ENCODE measurements at places on chromosomes 6 and 20. TPM values are rescaled to one million over a fixed set of nuclear protein-coding genes. Genes with fewer than 3 reads are reported as not detected.

DNA sequence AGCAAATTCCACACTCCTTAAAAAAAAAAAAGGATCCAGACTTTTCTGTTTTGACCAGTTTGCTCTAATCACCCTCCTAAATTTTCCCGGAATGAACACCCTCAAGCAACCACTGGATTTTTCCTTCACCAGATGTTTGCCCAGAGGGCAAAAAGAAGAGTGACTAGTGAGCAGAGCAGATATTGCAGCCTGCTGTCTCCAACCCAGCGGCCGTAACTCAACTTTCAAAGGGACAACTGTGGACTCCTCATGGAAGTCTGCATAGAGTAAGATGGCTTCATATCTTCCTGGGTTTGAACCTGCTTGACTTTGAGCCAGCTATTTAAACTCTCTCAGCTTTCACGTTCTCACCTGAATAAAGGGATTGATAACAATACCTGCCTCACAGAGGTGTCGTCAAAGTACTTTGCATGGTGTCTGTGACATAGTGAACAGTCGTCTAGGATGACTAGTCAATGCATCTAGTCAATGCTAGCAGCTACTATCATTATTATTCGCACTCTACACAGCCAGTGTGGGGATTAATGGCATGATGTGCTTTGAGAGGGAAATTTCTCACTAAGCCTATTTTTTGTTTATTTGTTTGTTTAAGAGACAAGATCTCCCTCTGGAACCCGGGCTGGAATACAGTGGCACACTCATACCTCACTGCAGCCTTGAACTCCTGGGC lies 92.2 kb upstream of the HIVEP1 start:
- peak overlapping the region; percentile 76 for H3K27ac ChIP-seq
- H3K36me3 ChIP-seq = no peaks in the 10 kb centered on the region

GRCh38 chr20:21508230-21509078 lies 5.4 kb downstream of the NKX2-2 start:
- H3K4me3 ChIP-seq = no peak overlapping the region
- no peaks in the 10 kb centered on the region for H3K4me1 ChIP-seq
- no peak for DNase-seq

GRCh38 chr20:50575865-50576720 lies 65.9 kb downstream of the PTPN1 start:
- H3K4me3 ChIP-seq = no peak overlapping the region
- peaks cover 21% of the 10 kb centered on the region for H3K4me1 ChIP-seq
- H3K36me3 ChIP-seq = peaks cover 87% of the 10 kb centered on the region
- H3K27ac ChIP-seq = no peak overlapping the region
- DNase-seq = peak; percentile 63

LYRM2 gene
- 43.8 TPM for total RNA-seq

WFDC10B gene
- not detected for total RNA-seq

- H3K27me3 ChIP-seq = peaks cover 16% of the 10 kb centered on the region
- no peak for DNase-seq
- H3K4me3 ChIP-seq = no peak overlapping the region
- no peaks in the 10 kb centered on the region for H3K4me1 ChIP-seq
Measured at GRCh38 chr6:169962604-169963469, 211.4 kb downstream of the ERMARD start.

DNA sequence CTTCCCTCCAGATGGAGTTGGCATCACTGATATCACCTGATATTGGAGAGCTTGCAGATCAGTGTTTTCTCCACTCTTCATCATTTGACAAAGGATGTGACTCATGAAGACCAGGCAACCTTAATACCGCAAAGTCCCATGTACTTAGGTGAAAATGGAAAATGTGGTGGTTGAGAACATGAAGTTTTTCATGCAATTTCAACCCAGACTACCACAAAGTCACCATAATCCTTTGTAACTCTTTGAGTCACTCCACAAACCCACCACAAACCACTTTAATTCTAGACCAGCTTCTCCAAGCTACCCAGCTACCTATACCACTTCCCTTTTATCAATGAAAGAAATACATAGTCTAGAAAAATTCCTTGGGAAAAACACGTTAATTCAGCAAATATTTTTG lies 7.1 kb downstream of the NHLRC1 start:
- DNase-seq = no peak
- no peak overlapping the region for H3K27ac ChIP-seq
- no peaks in the 10 kb centered on the region for H3K27me3 ChIP-seq

DNA sequence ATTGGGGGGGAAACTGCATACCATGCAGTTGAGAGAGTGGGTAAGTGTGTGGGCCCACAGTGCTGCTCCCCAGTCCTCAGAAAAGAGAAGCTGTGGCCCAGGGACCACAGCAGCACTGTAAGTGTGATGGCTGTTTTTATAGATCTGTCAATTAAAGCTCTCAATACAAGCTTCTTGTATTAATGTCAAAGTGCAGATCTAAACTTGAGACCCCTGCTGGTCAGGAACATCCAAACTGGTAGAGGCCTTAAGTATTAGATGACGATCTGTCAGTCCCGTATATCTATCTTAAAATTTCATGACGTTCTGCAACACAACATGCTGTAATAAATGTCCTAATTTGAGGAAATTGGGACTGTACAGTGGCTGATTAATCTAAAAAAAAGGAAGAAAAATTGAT lies 74.8 kb downstream of the TULP4 start:
- no peaks in the 10 kb centered on the region for H3K36me3 ChIP-seq
- H3K27me3 ChIP-seq = no peaks in the 10 kb centered on the region
- H3K27ac ChIP-seq = no peak overlapping the region
- peaks cover 8% of the 10 kb centered on the region for H3K4me1 ChIP-seq
- no peak overlapping the region for H3K4me3 ChIP-seq
- DNase-seq = no peak

DNA sequence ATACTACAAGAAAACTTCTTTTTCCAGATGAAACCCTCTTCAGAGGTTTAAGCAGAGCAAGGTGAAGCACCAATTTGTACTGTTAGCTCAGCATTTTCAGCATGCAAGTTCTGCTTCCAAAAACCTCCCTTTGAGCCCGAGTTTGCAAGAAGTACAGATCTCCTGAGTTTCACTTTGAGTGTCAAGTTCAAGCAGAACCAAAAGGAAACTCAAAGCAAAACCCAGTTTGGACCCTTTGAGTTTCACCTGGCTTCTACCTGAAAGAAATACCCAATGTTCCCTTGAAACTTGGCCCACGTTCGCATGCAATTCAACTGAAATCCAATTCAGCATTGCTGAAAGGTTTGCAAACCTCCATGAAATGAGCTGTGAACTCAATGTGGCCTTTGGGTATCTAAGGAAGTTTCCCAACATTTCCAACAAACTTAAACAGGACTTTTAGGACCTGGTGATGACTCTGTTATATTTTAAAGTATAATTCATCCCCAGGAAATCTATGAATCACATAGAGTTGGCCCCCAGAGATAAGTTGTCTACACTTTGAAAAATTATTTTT lies 62.9 kb upstream of the HBS1L start:
- no peak overlapping the region for H3K27ac ChIP-seq
- H3K4me1 ChIP-seq = no peaks in the 10 kb centered on the region
- no peaks in the 10 kb centered on the region for H3K36me3 ChIP-seq
- H3K27me3 ChIP-seq = peaks cover 37% of the 10 kb centered on the region

DNA sequence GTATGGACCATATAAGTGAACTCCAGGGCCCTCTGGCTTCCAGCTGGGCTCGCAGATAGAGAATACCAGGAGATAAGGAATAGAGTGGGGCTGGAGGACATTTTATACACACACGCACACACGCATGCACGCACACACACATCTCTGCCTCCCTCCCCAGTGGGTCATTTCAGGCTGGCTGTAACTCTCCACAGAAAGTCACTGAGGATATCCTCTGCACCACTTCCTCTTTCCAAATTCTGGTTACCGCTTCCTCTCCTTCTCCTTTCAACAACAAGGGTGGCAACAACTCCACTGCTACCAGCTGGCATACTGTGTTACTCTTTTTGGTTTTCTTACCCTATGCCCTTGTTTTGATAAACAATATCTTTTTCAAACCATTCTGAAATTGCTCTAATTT lies 280.2 kb downstream of the COL12A1 start:
- H3K36me3 ChIP-seq = no peaks in the 10 kb centered on the region
- DNase-seq = no peak
- no peak overlapping the region for H3K27ac ChIP-seq
- peaks cover 5% of the 10 kb centered on the region for H3K4me1 ChIP-seq
- H3K4me3 ChIP-seq = no peak overlapping the region
- no peaks in the 10 kb centered on the region for H3K27me3 ChIP-seq

DNA sequence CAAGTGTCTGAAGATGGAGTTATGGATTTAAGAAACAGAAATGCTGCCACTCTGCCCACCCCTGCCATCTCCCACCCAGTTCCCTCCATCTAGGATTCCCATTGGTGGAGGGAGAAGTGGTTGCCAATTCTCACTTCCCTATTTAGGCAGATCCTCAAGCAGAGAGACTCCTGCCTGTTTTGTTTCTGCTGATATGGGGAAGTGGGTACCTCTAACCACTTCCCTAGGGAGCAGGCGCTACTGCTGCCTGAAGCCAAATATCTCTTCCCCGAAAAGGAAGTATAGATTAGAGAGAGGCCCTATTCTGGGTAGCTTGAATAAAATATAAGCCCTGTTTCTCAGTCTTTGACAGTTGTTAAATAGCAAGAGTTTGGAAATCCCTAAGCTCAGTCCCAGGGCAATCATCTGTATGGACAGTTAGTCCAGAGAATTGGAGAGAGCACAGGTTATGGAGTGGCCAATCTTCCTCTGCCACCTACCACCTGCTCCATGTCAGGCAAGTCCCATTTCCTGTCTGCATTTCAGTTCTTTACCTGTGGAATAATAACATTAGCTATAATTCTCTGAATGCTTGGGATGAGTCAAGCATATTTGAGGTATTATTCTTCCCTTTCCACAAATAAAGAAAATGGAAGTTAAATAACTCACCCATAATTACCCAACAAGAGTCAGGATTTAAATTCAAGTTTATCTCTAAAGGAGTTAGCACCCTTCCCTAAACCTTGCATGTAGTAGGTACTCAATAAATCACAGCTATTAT lies 2.6 kb upstream of the ADGB start:
- peaks cover 5% of the 10 kb centered on the region for H3K4me1 ChIP-seq
- no peak for DNase-seq
- H3K36me3 ChIP-seq = peaks cover 6% of the 10 kb centered on the region
- H3K27me3 ChIP-seq = peaks cover 17% of the 10 kb centered on the region
- H3K27ac ChIP-seq = no peak overlapping the region

GRCh38 chr6:117352466-117353081 lies 73.2 kb downstream of the ROS1 start:
- no peak overlapping the region for H3K4me3 ChIP-seq
- H3K27me3 ChIP-seq = no peaks in the 10 kb centered on the region
- peaks cover 97% of the 10 kb centered on the region for H3K36me3 ChIP-seq
- DNase-seq = peak; percentile 32
- H3K27ac ChIP-seq = peak overlapping the region; percentile 56
- H3K4me1 ChIP-seq = peaks cover 6% of the 10 kb centered on the region

DNA sequence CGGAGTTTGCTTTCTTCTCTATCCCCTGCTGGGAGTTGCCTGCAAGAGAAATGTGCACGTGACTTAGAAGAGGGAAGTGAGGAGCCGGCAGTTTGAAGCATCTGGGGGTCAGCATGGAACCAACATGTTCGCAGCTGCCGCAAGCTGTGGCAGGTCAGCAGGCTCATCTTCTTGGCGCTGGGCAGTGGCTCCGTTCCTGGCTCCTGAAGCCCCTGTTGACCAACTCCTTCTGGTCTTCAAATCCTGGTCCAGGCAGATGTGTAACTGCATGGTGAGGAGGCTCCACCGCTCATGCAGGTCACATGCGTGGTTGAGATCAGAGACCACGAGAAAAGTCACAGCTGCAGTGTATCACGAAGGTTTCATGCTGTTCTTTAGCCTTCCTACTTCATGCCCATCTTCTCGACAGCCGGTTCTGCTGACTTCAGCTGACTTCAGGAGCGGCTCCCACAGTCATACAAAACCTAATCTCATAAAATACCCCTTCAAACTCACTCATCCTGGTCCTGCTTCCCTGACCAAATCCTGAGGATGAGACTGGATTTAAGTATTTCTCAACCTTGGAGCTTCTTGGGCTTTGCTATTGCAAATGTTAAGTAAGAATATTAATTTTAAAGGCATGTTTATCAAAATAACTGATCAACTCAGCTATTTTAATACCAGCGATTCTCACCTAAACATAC lies 44.9 kb upstream of the BCAS1 start:
- H3K36me3 ChIP-seq = no peaks in the 10 kb centered on the region
- H3K27me3 ChIP-seq = no peaks in the 10 kb centered on the region
- H3K27ac ChIP-seq = peak overlapping the region; percentile 81
- H3K4me3 ChIP-seq = no peak overlapping the region

- H3K4me3 ChIP-seq = no peak overlapping the region
- no peak for DNase-seq
- peaks cover 19% of the 10 kb centered on the region for H3K4me1 ChIP-seq
- no peaks in the 10 kb centered on the region for H3K36me3 ChIP-seq
- H3K27ac ChIP-seq = no peak overlapping the region
Measured at GRCh38 chr6:33837971-33838665, 34.3 kb upstream of the MLN start.

ELOVL2 gene
- total RNA-seq = not detected

- H3K4me3 ChIP-seq = no peak overlapping the region
- H3K4me1 ChIP-seq = peaks cover 12% of the 10 kb centered on the region
- DNase-seq = peak; percentile 34
- H3K27me3 ChIP-seq = no peaks in the 10 kb centered on the region
- H3K36me3 ChIP-seq = peaks cover 41% of the 10 kb centered on the region
Measured at GRCh38 chr6:52284131-52284459, 447 bp downstream of the MCM3 start.

DNA sequence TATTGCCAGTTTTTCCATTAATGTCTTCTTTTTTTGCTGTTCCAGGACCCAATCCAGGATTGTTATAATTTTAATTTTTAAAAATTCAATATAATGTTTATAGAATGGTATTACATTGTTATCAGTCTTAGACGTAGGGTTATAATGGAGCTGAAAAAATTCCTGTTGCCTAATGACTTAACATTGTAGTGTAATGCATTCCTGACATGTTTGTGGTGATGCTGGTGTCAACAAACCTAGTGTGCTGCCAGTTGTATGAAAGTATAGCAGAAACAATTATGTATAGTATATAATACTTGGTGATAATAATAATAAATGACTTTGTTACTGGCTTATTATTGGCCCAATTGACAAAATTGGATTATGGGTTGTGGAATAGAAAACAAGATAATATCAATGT lies 30.4 kb downstream of the KIZ start:
- H3K27ac ChIP-seq = no peak overlapping the region
- no peaks in the 10 kb centered on the region for H3K4me1 ChIP-seq
- no peaks in the 10 kb centered on the region for H3K27me3 ChIP-seq
- peaks cover 14% of the 10 kb centered on the region for H3K36me3 ChIP-seq
- no peak overlapping the region for H3K4me3 ChIP-seq
- peak; percentile 13 for DNase-seq

Measured in MCF 10A (cell line).